ENCODE measurements at places on chromosomes 16 and 17. TPM values are rescaled to one million over a fixed set of nuclear protein-coding genes. Genes with fewer than 3 reads are reported as not detected.

The DNAAF1 gene
- 1.5 TPM for polyA plus RNA-seq

GRCh38 chr17:17146786-17147406, 59.2 kb downstream of the PLD6 start:
- DNase-seq: no peak

DNA sequence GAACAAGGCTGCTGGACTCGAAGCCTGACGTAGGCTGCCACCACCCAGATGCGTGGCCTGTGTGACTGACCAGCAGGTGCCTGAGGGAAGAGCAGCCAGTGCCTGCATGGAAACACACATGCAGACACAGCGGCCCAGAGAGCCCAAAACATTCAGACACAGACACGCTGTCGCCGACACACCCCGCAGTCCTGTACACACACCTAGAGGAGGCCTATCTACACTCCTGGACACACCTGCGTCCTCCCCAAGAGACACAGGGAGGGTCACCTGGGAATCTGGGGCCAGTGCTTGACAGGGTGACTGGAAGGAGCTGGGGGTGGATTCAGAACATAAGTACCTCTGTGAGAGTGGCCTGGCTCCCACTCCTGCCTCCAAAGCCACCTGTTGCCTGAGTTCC, 6.1 kb upstream of the TSPOAP1 start:
- no peak for DNase-seq

GRCh38 chr16:86495756-86496261, 14.5 kb upstream of the FOXF1 start:
- DNase-seq: no peak

GRCh38 chr17:16887523-16888095, 84.3 kb downstream of the TNFRSF13B start:
- DNase-seq: no peak

The CD7 gene
- 193 TPM for polyA plus RNA-seq

The TP53TG3B gene
- not detected for polyA plus RNA-seq

DNA sequence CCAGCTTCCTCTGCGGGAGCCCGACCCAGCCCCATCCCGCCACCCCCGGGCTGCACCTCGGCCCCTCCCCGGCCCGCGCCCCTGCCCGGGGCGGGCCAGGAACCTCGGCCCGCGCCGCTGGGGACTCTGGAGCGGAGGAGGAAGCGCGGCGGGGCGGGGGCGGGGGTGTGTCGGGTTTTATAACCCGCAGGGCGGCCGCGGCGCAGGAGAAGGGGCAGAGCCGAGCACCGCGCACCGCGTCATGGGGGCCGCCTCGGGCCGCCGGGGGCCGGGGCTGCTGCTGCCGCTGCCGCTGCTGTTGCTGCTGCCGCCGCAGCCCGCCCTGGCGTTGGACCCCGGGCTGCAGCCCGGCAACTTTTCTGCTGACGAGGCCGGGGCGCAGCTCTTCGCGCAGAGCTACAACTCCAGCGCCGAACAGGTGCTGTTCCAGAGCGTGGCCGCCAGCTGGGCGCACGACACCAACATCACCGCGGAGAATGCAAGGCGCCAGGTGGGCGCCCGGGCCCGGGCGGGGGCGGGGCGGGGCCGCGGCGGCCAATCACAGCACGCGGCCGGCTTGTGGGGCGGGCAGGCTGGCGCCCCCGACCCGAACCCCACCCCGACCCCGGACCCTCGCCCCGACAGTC, at the start of gene ACE:
TSS of gene ACE (plus strand) at position 208 of the 626 bp plus-strand sequence. CDS start at position 242, 34 bp downstream.
- DNase-seq: peak; percentile 13

DNA sequence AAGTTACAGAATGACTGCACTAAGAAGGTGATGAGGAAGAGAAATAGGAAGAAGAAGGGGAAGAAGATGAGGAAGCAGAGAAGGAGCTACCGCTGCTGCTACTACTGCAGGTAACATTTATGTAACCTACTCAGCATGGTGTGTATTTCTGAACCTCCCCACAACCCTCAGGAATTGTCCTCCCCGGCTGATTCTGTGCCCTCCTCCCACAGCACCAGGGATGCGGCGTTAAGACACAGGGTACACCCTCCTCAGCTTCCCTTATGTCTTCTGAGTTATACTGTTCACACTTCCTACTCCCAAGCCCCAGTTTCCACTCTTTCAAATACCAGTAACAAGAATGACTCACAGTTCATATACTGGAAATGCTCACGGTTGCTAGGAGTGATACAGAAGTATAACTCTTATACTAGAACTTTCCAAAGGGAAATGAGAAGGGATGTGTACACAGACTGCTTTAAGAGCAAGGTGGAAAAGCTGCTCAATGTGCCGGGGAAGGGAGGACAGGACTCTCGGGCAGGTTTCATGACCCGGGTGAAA, 224.5 kb upstream of the PSMD7 start:
- DNase-seq: no peak

The MRC2 gene
- 0.08 TPM for polyA plus RNA-seq

DNA sequence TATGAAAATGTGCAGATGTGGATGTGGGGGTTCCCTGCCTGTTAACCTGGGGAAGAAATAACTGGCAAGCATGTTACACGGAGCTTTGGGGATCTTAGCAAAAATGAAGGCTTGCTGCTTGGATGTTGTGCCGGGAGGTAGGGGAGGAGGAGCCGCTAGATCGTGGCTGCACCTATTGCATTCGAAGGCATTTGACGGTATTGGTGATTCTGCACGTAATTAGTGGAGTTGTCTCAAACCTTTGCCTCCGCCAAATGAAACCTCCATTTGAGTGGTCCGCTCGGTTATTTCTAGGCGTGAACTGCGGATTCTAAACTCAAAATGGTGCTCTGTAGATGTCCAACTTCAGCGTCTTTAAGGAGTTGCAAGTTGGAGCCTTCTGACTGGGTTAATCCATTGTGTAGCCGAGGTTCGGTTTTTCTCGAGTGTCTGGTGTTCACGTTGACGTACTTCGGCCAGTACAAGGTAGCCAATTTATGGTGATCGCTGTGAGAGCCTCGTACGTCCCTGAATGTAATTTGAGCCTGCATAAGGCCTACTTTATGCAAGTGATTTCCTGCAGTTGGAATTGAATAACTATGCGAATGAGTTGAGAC, 1.5 kb downstream of the TNRC6C start:
- peak; percentile 3 for DNase-seq

- no peak for DNase-seq
Observed at GRCh38 chr16:84048871-84049270, 6.3 kb upstream of the SLC38A8 start.

DNA sequence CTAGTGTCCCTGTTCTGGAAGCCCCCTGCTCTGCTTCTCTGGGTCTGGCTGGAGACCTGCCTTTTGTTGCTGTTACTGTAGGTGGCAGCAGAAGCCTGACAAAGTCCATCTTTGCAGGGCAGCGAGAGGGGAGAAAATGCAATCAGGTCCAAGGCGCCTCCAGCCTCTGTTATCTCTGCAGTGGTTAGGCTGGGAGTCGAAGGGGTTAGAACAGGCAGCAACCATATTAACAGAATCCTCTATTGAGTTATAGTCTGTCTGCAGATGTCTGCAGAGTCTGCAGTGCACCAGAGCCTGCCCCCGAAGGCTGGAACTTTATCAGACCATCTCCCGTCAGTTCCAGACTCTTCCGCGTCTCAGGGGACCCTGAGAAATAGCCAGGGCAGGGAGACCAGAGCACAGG, 404.9 kb upstream of the EEF2KMT start:
- no peak for DNase-seq

The GFAP gene
- not detected for polyA plus RNA-seq

- DNase-seq: no peak
Observed at GRCh38 chr16:48565752-48566151, 44.2 kb downstream of the N4BP1 start.

DNA sequence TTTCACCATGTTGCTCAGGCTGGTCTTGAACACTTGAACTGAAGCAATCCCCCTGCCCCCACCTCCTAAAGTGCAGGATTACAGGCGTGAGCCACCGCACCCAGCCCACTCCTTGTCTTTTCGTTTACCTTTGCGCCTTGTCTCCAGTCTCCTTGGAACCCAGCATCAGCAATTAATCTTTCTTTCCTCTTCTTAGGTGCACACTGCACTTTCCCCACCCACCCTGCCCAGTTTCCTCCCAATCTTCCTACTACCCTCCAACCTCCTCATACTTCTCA, 1.5 kb upstream of the CLDN7 start:
- DNase-seq: no peak

DNA sequence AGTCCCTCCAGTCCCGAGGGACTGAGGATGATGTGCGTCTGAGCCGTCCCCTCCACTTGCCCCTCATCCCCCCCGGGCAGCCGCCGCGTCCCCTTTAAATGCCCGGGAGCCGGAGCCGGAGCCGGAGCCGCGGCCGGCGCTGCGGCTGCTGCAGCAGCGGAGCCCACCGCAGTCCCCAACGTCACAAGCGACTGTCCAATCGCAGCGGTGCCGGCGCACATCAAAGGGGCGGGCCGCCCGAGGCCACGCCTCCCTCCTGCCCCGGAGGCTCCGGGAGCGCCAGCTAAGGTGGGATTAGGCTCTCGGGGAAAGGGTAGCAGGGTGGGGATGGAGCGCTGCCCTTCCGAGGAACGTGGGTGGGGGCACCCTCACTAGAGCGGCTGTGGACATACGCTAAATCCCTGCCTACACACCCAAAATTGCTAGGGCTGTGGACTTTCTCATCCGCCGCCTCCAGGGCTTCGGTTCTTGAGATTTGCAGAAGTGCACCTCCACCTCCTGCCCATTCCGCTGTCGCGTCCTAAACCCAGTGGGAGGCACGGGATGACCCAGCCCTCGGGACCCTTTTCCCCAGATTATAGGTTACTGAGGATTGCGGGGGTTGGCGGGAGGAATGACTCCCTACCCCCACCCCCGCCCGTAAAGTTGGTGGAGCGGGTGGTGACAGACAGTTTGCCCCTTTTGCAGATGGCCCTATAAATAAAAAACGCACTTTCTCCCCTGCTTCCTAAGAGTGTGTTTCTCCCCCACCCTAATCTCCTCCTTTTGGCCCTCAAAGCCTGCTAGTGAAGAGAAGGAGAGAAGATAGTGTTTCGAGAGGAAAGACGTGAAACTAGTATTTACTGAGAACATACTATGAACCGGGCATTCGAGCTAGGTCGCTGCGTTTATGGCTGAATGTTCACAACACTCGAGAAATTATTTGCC, at the start of gene PHOSPHO1:
TSS of gene PHOSPHO1 (minus strand) at position 152 of the 927 bp plus-strand sequence. CDS start 4,096 bp downstream, outside the sequence.
- peak; percentile 85 for DNase-seq

DNA sequence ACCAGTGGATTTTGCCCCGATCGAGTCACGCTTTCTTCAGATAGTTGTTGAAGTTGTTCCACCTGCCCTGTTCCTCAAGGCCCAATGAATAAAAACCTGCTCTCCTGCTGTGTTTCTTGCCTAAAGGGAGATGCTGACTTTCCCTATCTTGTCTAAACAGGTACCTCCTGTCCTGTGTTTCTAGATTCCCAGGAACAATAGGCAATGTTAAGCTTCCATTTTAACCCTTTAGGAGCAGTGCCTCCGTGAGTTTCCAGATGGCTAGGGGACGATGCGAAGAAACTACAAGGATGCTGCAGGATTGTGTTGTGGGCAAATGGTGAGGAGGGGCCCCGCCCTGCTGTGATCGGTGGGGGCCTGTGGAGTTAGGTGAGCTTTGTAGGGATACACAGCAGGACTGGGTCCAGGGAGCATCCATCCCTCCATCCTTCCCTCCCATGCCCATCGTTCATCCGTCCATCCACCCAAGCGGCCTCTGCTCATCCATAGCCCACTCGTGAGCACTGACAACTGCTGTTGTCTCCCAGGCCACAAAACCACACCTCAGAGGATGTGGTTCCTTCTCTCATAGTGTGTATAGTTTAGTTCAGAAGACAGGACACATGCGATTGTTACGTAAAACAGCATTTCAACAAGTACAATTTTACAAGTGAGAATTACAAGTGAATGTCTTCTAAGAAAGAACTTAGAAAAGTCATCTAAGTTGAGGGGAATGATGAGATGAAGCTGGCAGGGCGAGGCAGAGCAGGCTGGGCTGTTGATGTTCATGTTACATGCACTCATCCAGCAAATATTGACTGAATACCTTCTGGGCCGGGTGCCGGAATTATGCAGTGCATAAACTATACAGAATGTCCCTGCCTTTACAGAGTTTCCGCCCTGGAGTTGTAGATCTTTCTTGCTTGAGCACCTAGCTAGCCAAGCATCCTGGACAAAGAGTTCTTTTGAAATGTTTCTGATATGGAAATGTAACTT, 5.2 kb downstream of the ARSG start:
- DNase-seq: peak; percentile 84

DNA sequence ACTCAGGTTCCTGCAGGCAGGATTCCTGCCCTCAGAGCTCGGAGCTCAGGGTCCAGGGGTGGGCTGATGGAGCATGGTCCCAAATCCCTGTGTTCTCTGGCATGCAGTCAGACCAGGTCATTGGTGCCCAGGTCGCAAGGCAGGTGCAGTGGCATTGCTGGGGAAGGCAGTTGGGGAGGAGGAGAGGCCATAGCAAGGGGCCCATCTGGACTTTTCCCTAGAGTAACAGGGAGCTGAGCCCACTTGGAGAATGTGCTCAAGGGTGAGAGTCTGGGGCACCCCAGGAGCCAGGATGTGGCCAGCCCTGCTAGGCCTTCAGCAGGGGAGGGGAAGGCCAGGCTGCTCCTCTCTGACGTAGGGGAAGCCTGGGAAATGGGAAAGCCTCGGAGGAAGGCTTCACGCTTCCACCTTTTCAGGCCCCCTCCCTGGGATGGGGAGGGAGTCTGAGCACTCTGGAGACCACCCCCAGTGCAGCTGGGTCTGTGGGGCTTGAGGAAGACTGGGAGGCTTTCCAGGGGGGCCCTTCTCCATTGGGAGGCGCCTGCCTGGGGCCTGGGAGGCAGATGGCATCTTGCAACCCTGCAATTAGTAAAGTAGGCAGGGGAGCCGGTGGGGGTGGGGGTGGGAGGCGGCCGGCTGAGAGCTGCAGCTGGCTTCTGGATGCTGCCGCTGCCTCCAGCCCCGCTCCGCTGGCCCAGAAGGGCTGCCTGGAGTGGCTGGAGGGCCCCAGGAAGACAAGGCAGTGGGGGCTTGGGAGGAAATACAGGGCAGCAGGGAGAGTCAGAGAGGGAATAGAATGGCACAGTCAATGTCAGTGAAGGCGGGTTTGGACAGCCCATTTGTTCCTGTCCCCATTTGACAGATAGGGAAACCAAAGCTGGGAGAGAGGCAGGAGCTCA, 21.1 kb upstream of the DOK4 start:
- no peak for DNase-seq

- DNase-seq: no peak
Observed at GRCh38 chr17:17824783-17825614, 11.8 kb downstream of the SREBF1 start.

Measured in CD8-positive, alpha-beta memory T cell (primary cell).